Kidney tubule cell (primary cell): ENCODE measurements at places on chromosomes 11 and 22.

GRCh38 chr11:119727523-119728151 is 1.4 kb downstream of the NECTIN1 start:
- peak; percentile 24 for DNase-seq

DNA sequence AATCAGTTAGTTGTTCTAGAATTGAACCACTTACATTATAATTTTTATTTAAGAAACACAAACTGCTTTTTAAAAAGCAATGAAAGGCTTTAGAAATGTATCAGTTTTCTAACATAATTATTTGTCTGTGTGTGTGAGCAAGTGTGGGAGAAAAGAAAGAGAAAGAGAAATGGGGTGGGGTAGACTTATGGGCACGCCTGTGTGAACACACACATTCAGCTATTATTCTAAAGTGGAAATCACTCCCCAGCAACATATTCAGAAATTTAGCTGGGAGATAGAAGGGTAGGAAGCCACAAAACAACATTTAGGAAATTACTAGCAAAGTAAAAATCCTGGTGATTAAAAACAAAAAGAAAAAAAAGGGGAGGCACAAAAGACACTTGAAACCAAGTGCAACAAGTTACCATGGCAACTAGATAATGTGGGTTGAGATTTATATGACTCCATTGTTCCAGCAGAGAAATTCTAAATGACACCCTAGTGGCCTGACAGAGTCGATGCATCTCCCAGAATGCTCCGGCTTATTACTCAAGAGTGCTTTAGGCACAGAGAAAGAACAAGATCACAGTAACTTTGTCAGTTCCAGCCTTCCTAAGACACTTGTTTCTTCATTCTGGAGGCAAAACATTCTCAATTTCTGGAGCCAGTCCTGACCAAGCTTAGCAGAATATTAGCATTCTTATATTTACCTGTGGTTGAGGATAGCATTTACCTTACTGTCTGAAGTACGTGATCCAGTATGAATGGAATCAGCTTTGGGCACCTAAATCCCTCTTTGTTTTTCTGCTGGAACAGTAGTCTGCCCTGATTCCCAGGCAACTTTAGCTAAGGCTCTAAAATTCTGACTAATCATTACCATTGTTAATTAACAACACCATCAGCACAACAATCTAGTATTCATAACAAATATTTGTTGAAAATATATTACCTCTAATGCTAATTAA is 444.4 kb downstream of the DLG2 start:
- DNase-seq, result peak; percentile 31

GRCh38 chr11:33375236-33375635 is 118.1 kb downstream of the HIPK3 start:
- DNase-seq, result no peak

DNA sequence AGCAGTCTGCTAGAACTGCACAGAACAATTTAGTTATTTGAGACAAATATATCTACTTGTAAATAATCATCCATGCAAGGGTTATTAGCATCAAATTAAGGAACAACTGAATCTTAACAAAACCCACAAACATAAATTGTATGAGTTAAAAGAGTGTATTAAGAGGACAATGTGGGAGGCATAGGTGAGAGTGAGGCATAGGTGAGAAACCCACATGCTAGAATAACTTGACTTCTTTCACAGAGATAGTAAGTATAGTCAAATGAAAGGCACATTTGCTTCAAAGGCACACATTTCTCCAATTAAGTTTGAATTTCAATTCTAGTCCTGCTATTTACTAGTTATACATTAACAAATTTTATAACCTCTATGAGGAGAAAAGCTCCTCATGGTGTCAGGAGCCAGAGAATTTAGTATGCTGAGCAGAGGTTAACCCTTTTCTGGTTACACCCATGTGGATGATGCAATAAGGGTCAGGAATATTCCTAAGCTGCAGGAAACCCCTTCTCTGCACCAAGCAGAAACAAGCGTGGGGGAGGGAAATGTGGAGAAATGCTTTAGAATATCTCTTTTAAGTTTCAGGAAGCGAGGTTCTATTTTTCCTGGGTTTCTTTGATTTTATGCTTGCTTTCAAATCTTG is 264.2 kb downstream of the GRM5 start:
- DNase-seq, result no peak
